ENCODE measurements at places on chromosomes 3 and 15.

DNA sequence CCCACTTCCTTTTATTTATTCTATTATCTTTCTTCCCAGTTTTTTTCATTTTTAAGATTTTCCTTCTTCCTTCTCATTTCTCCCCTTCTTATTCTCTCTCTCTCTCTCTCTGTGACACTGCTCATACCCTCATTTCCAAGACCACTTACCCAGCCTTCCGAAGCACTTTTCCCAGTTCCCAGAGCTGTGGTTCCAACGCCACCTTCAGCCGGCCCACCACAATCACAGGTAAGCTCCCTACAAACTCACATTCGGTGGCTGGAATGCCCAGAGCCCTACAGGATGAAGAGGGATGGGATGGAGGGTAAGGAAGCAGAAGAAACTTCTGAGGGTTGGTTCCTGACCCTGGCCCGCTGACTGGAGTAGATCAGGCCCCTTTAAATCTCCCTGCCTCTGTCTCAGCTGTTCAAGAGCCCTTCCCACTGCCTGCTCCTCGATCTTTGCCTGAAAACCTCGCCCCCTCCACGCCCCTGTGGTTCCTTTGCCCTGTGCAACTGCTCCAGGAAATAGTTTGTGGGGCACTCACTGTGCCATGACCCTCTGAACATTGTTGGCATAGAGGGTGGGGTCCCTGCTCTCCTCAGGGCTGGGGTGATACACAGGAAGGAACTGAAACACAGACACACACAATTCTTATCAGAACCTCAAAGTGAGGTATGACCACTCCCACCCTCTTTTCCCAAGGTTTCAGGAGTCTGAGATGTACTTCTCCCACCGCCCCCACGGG, 4.8 kb downstream of the LPCAT4 start:
- DNase-seq: no peak

- no peak for DNase-seq
Measured at GRCh38 chr3:181567311-181568075, 144.2 kb upstream of the SOX2 start.

DNA sequence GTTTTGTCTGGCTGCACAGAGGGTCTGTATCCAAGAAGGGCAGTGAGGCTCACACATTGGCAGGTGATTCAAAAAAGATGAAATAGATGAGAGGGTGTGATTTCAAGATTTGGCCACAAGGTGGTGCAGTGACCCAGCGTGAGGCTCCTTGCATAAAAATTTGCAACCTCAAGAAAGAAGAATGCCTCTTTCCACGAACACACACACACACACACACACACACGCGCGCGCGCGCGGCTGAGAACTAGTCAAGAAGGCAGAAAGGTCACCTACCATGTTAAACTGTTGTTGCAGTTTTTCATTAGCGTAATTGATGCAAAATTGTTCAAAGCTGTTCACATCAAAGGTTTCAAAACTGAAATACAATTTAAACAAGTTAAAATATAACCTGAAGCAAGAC, 39.2 kb downstream of the MYO5C start:
- DNase-seq: no peak

- DNase-seq: no peak
Measured at GRCh38 chr3:115099986-115100571, 47.0 kb downstream of the ZBTB20 start.

DNA sequence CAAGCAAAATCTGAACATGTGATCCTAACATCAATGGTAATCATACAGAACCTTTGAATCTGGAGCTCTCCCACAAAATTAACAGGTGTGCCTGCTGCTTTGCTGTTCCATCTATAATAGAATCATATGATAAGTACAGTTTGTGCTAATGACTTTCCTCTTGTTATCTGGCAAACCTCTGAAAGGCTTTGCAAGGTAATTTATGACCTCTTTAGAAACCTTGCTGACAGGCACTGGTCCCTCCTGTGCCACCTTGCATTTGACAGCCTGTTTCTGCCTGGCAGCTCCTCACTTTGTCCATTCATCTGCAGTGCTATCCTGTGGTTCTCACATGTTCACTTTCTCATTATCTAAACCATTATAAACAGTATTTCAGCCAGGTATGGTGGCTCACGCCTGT, 10.2 kb upstream of the HTR3C start:
- DNase-seq: no peak

DNA sequence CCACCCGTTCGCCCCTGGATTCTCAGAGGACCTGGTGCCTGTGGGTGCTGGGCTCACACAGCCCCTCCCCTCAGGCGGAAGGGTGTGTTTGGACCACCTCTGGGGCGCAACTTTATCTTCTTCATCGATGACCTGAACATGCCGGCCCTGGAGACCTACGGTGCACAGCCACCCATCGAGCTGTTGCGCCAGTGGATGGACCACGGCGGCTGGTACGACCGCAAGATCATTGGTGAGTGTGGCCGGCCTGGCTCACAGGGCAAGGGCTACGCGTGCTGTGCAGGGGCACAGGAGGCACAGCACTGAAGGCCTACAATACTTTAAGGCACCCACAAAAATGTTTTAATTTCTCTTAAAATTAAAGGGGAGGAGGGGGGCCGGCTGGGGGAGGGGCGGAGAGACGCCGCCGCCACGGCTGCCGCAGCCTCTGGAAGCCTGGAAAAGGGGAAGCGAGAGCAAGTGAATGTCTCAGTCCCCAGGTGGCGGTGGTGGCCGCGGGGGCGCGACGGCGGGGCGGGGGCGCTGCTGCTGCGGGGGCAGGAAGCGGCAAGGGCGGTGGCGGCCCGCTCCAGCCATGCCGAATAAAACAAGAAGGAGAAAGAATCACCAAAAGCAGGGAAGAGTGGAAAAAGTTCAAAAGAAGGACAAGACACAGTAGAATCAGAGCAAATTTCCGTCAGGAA, 56.8 kb downstream of the DNAH1 start:
- no peak for DNase-seq

GRCh38 chr3:124676236-124676635, 54.0 kb upstream of the UMPS start:
- DNase-seq: no peak

DNA sequence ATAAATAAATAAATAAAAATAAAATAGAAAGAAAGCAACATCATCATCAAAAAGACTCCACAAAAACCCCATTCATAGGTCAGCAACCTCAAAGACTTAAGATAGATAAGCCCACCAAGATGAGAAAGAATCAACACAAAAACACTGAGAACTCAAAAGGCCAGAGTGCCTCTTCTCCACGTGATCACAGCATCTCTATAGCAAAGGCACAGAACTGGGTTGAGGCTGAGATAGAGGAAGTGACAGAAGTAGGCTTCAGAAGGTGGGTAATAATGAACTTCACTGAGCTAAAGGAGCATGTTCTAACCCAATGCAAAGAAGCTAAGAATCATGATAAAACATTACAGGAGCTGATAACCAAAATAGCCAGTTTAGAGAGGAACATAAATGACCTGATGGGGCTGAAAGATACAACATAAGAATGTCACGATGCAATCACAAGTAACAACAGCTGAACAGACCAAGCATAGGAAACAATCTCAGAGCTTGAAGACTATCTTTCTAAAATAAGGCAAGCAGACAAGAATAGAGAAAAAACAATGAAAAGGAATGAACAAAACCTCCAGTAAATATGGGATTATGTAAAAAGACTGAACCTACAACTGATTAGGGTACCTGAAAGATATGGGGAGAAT, 26.4 kb downstream of the GNB5 start:
- no peak for DNase-seq

DNA sequence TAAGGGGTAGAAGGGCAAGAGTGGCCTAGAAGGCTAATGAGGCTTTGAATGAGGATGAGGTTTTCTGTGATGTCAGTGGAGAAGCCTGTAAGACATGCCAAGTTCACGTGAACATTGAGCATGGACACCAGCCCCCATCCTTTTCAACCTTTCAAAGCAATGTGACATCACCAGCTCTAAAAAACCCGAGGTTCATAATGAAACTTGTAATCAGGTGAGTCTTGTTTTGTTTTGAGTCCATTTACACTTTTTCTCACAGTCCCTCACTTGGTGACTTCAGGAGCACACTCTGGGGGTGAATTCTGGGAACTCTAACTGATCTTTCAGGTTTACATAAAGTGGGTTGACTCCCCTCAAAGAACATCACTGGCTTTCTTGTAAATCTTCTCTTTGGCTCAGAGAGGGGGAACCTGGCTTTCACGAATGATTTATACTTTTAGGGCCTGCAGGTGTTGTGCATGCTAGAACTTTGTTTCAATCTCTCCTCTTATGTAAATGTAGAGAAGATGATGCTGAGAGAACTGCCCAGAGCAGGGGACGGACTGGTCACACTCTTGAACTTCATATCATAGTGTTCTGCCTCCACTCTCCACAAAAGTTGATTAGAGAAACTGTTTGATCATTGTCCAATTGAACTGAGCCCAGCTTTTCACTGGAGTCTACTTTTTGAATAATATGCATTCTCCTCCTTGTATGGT, 224.7 kb upstream of the SATB1 start:
- no peak for DNase-seq

- no peak for DNase-seq
Measured at GRCh38 chr3:190701096-190701532, 161.4 kb downstream of the GMNC start.

DNA sequence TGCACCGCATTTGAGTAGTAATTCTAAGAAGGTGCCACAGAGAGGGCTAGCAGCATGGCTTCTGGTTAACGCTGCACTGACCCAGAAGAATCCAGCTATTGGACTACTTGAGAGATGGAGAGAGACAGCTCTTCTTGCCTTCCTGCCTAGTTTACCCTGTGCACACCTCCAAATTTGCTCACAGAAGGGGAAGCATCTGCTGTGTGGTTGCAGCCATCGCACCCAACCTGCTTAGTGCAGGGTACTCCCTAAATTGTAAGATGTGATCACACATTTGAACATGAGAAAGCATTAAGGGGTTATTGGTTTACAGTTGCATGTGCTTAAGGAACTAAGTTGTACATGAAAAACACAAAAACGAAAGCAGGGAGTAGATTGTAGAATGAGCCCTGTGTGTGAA, 122.1 kb downstream of the FOXB1 start:
- DNase-seq: no peak

DNA sequence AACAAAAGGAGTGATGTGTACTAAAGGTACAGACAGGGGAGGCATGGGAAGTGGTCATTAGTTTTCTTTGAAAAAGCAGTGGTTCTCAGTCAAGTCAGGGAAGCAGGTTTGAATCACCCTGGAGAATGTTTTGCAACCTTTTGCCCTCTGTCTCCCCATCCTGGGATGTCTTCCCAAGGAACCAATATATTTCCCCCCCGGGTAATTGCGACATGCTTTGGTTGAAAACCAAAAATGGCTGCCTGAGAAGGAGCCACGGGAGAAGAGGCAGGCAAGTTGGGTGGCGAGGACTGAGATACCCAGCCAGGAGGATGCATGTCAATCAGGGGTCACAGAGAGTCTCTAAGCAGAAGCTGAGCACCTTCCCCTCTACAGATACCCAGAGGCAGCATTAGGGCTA, 20.2 kb upstream of the PPP1R2 start:
- DNase-seq: no peak

- DNase-seq: no peak
Measured at GRCh38 chr3:346186-346585, 149.6 kb downstream of the CHL1 start.

- no peak for DNase-seq
Measured at GRCh38 chr3:160130950-160131349, 94.3 kb upstream of the C3orf80 start.

- DNase-seq: no peak
Measured at GRCh38 chr15:77608774-77609173, 23.9 kb downstream of the LINGO1 start.

DNA sequence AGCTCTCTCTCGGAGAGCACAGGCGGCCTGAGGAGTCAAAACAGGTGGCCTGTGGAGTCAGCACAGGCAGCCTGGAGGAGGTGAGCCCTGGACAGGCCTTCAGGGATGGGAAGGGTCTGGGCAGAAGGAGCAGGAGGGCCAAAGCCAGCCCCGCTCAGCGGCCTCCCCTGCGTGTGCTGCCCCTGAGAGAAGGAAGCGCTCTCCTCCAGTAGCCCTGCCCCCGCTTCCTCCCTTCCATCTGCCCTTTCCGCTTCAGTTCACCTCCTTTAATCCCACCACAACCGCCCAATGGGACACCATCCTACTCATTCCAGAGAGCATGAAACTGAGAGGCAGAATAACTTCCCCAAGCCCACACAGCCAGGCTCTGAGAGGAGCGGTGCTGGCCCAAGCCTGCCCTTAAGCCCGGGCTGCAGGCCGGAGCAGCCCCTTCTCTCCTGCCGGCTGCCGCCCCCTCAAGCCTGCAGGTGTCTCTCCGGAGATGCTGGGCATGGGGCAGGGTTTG, 3.2 kb upstream of the NR2E3 start:
- no peak for DNase-seq

DNA sequence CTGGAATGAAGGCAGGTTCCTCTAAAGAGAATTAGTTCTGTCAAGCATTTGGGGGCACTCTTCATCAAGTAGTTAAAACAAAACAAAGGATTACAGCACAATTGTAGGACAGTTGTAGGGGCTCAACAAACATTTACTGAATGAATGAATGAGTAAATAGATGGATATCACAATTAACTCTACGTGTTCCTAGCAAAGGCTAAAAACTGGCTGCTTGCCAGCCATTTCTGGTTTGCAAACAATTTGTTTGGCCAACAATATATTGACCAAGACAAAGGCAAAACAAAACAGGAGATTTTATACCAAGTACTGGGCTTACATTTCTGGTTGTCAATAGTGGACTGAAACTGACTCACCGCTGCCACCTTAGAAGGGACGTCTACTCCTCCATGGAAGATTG, 116.8 kb downstream of the ZNF280D start:
- no peak for DNase-seq

DNA sequence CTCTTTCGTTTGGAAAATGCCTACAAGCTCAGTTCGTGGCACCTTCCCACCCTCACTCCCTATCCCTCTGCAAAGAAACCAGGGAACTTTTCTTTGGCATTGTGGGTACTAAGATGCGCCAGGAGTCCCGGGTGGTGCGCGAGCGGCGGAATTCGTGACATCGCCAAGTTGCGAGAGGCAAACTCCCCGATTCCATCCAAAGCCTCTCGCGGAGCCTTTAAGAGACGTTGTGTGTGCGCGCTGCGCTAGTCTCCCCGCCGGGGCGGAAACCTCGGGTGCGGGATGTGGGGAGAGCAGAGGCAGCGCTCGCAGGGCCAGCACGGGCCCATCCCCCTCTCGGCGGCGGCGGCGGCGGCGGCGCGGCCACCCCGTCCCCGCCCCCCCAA, 443 bp upstream of the NR2F2 start:
- no peak for DNase-seq

- no peak for DNase-seq
Measured at GRCh38 chr15:82081914-82082762, 36.3 kb upstream of the MEX3B start.

DNA sequence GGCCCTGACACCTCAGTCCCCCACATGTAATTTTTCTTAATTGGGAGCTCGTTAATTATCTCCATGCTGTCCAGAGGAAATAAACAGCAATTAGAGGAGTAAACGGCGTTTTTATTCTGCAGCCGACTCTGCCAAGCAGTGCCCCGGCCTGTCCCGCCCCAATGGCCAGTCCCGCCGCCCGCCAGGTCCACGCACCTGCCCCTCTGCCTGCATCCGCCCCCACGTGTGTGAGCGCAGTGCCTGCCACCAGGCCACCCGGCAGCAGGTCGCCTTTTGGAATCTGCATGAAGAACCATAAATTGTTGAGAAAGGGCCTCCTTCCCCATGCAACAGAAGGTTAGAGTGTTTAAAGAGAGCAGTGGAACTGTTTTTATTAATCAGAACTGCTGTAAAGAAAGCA, 87.5 kb upstream of the LINGO1 start:
- no peak for DNase-seq

GRCh38 chr3:78725703-78726246, 1042.0 kb downstream of the ROBO1 start:
- no peak for DNase-seq

All from cortex of kidney (tissue), 1 donor.